ENCODE measurements at places on chromosomes 2 and 18. TPM values are rescaled to one million over a fixed set of nuclear protein-coding genes. Genes with fewer than 3 reads are reported as not detected.

Gene SPATA3
- polyA plus RNA-seq: not detected

Gene RAB27B
- polyA plus RNA-seq: 0.54 TPM

GRCh38 chr2:152453129-152453911 is 118.3 kb downstream of the FMNL2 start:
- no peak for DNase-seq
- no peak overlapping the region for H3K27ac ChIP-seq
- no peaks in the 10 kb centered on the region for H3K27me3 ChIP-seq
- H3K36me3 ChIP-seq: no peaks in the 10 kb centered on the region
- no peak overlapping the region for H3K4me3 ChIP-seq
- no peaks in the 10 kb centered on the region for H3K4me1 ChIP-seq

- no peak overlapping the region for H3K27ac ChIP-seq
- no peaks in the 10 kb centered on the region for H3K4me1 ChIP-seq
- no peak for DNase-seq
- no peak overlapping the region for H3K4me3 ChIP-seq
These were observed 209.8 kb downstream of the LDLRAD4 start for GRCh38 chr18:13428319-13428718.

DNA sequence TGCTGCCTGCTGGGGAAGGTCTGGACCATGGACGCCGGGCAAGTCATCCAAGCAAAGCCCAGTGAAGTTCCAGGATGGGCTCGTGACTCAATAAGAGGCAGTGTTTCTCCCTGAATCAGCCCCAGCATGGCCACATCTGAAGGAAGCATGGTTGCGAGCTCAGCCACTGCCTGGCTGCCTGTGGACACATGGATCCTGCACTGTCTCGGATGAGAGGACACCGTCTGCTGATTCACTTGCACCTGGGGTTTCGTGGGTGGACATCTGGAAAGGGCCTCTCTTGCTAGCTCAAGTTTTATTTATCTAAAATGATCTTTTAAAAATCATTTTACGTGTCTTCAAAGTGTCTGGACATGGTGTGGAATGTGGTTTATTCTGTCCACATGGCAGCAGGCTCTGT is 224.8 kb upstream of the FN1 start:
- no peaks in the 10 kb centered on the region for H3K36me3 ChIP-seq
- no peak overlapping the region for H3K4me3 ChIP-seq
- H3K4me1 ChIP-seq: no peaks in the 10 kb centered on the region
- no peak overlapping the region for H3K27ac ChIP-seq

DNA sequence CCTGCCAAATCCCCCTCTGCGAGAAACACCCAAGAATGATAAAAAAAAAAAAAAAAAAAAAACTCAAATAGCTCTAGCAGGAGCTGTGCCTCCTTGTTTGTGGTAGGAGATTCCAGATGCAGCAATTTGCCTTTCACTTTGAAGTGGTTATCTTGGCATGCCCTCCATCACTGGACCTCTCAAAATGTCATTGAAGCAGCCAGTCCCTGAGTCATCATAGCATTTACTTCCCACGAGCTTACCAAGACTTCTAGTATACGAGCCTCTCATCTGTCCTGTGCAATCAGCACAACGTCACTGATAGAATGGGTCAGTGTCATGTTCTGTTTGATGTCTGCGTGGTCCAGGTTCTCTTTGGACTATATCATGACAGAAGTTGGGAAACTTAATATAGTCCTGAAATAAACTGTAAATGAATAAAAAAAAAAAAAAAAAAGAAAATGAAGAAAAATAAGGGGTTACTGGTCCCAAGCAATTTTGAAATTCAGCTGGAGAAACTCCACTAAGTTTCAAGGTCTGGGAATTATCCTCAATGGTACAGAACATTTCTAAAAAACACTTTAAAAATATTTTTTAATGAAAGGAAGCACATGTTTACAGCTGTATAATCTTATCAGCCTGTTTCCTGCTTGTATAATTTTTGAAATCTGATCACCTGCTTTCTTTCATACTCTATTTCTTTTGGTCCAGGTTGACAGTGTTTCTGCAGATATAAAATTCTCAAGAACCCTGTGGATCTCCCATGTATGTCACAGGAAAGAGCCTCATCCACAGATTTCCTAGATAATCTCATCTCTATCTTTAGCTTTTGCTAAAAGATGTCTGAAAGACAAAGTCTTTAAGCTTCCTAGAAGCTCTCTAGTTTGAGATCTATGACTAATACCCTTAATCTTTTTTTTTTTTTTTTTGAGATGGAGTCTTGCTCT is 74.1 kb upstream of the EHBP1 start:
- DNase-seq: no peak
- H3K27me3 ChIP-seq: no peaks in the 10 kb centered on the region

DNA sequence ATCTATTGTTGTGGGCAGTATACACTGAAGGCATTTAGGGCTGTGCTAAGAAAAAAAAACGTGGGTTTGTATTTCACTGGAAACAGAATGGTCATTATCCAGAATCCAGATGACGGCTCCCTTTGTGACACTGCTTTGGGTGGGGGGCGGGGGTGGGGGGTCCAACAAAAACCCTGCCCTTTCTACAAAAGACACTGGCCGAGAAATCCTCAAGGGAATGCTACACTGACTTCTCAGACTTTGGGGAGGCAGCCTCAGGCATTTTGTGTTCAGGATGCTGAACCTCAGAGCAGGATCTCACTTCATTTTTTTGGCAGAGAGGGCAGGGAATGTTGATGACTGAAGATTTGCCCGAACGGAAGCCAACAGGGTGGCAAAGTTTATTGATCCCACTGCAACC is 417.1 kb downstream of the HRH4 start:
- no peak overlapping the region for H3K27ac ChIP-seq
- no peak overlapping the region for H3K4me3 ChIP-seq
- H3K36me3 ChIP-seq: no peaks in the 10 kb centered on the region
- DNase-seq: no peak
- H3K4me1 ChIP-seq: no peaks in the 10 kb centered on the region

Gene CXCR1
- 0.70 TPM for polyA plus RNA-seq

GRCh38 chr2:232085826-232086425 is 124.4 kb downstream of the DIS3L2 start:
- no peak for DNase-seq
- H3K36me3 ChIP-seq: no peaks in the 10 kb centered on the region
- H3K4me1 ChIP-seq: no peaks in the 10 kb centered on the region
- H3K27ac ChIP-seq: no peak overlapping the region
- no peaks in the 10 kb centered on the region for H3K27me3 ChIP-seq
- no peak overlapping the region for H3K4me3 ChIP-seq

- H3K4me3 ChIP-seq: no peak overlapping the region
- H3K27me3 ChIP-seq: no peaks in the 10 kb centered on the region
- no peaks in the 10 kb centered on the region for H3K4me1 ChIP-seq
- no peak overlapping the region for H3K27ac ChIP-seq
These were observed 95.6 kb upstream of the NABP1 start for GRCh38 chr2:191582355-191582754.

GRCh38 chr2:173568054-173568453 is 213.4 kb downstream of the CDCA7 start:
- peaks cover 17% of the 10 kb centered on the region for H3K4me1 ChIP-seq
- H3K36me3 ChIP-seq: no peaks in the 10 kb centered on the region
- H3K27me3 ChIP-seq: no peaks in the 10 kb centered on the region
- H3K4me3 ChIP-seq: no peak overlapping the region

- H3K4me3 ChIP-seq: no peak overlapping the region
- H3K27ac ChIP-seq: no peak overlapping the region
- no peaks in the 10 kb centered on the region for H3K36me3 ChIP-seq
- peaks cover 32% of the 10 kb centered on the region for H3K4me1 ChIP-seq
- DNase-seq: no peak
These were observed 1.2 kb upstream of the SRBD1 start for GRCh38 chr2:45612285-45612684.

Gene CCBE1
- 0.10 TPM for polyA plus RNA-seq
